ENCODE measurements at places on chromosomes 2 and 18.
A peak's percentile ranks its signal among the peaks of the same experiment; 100 is the strongest.

- peak; percentile 65 for DNase-seq
Measured at GRCh38 chr2:9771481-9772017, 71.7 kb upstream of the TAF1B start.

- peak; percentile 97 for DNase-seq
Measured at GRCh38 chr2:64609227-64609941, 44.3 kb downstream of the SERTAD2 start.

DNA sequence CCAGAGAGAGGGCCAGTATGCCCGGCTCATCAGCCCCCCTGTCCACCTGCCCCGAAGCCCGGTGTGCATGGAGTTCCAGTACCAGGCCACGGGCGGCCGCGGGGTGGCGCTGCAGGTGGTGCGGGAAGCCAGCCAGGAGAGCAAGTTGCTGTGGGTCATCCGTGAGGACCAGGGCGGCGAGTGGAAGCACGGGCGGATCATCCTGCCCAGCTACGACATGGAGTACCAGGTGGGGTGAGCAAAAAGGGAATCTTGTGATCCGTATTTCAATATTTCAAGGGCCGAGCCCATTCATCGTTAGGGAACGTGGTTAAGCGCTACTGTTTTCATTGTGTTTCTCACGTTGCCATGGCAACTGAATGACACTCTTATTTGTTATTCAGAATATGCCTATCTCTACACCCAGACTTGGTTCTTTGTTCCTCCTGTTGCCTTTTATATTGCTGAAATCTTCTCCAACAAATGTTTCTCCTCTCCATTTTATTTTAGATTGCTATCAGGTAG, 81.5 kb downstream of the NRP2 start:
- DNase-seq, result peak; percentile 88

- DNase-seq, result no peak
Measured at GRCh38 chr2:167945660-167946368, 301.6 kb downstream of the STK39 start.

GRCh38 chr2:40451918-40452605, at the start of gene SLC8A1:
Gene SLC8A1, minus strand, starts transcription at chr2:40452090.
- DNase-seq, result peak; percentile 76

GRCh38 chr2:200373973-200374416, 67.5 kb downstream of the SPATS2L start:
- no peak for DNase-seq

DNA sequence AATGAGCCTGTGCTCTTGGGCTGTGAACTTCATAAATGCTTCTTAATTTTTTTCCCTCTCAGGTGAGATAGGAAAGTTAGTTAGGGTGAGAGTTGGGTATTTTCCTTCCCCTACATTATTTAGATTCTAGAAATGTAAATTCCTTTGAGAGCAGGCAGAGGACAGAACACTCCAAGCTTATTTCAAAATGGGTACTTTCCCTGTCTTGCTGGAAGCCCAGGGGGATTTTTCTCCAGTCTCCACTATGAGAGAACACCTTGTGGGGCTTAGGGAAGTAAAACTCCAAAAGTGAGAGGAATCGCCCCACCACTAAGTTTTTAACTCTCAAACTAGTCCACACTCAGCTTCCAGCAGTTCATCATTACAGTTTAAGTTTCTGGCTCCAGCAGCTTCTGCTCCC, 253.2 kb upstream of the CTAGE1 start:
- DNase-seq, result no peak

- DNase-seq, result no peak
Measured at GRCh38 chr2:72127401-72128058, 20.1 kb downstream of the CYP26B1 start.

- DNase-seq, result no peak
Measured at GRCh38 chr2:12217175-12217574, 470.7 kb downstream of the LPIN1 start.

- no peak for DNase-seq
Measured at GRCh38 chr2:1460851-1461418, 47.7 kb downstream of the TPO start.

GRCh38 chr2:163779970-163780597, 44.3 kb upstream of the FIGN start:
- DNase-seq, result peak; percentile 29

- no peak for DNase-seq
Measured at GRCh38 chr18:59549503-59550173, 147.6 kb downstream of the CCBE1 start.

DNA sequence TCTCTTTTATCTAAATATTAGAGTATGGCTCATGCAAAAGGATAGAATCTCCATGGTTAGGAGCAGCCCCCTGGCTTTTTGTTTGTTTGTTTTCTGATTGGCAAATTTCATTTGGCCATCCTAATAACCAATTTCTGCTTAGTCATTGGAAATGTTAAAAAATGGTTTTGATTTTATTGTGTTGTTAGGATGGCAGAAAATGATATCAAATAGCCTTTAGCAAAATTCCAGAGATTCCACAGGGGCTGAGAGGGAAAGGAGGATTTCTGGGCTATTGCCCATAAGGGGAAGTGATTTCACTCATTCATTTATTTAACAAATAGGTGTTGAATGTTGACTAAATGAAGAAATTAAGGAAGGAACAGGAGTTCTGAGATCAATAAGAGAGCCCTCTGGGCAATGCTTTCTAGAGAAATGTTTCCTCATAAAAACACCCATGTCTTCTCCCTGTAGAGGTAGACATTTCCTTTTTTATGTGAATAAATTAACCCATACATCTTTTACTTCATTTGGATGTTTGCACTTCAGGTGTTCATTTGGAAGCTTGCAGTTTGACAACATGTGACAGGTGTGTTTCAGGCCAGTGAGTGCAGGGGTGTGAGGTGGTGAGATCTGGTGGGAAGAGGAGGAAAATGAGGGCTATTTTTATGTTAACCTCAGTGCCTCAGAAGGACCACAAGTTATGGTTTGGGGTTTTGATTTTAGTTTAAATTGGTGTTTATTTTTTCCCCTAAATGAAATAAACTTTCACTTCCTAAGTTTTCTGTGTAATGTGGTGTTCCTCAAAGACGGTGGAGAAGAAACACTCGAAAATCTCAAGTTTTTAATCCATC, 61.7 kb upstream of the EPC2 start:
- no peak for DNase-seq

DNA sequence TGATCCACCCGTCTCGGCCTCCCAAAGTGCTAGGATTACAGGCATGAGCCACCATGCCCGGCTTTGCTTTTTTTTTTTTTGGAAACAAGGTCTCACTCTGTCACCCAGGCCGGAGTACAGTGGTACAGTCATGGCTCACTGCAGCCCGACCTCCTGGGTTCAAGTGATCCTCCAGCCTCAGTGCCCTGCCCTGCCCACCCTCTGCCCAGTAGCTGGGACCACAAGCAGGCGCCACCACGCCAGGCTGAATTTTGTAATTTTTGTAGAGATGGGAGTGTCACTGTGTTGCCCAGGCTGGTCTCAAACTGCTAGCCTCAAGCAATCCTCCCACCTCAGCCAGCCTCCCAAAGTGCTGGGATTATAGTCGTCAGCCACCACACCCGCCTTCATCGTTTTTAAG, 11.6 kb upstream of the PSD4 start:
- no peak for DNase-seq

- no peak for DNase-seq
Measured at GRCh38 chr2:172869861-172870260, 134.2 kb downstream of the RAPGEF4 start.

DNA sequence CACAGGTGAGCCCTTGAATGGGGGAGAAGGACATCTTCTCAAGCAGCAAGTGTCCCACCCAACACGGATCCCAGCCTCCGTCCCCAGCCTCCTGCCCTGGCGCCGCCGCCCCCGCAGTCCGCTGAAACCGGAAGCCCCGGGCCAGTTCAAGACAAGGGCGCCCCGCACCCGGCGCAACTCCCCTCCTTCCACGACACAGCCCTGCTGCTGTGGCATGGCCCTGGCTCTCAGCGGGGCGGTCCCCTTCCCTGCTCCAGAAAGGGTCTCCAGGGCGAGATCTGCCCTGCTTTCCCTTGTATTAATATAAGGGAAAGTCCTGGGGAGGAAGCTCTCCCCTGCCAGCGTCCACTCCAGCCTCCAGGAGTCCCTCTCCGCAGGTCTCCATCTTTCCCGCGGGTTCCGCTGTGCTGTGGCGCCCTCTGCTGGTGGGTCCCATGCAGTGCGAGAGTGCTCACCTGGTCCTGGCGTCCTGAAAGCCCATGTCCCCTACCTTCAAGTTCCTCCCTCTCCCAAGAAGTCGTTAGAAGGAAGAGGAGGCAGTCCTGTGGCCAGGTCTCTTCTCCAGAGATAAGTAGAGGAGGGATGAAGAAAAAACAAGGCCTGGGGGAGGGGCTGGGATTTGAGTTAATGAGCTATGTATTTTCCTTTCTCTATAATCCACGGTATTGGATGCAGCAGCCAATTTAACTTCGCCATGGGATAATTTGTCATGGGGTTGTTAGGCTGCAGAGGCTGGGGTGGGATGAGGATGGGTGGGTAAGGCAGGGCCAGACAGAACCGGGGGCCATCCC, 176.0 kb downstream of the SMAD2 start:
- DNase-seq, result peak; percentile 85

- no peak for DNase-seq
Measured at GRCh38 chr2:190988910-190989309, 25.1 kb downstream of the STAT1 start.

DNA sequence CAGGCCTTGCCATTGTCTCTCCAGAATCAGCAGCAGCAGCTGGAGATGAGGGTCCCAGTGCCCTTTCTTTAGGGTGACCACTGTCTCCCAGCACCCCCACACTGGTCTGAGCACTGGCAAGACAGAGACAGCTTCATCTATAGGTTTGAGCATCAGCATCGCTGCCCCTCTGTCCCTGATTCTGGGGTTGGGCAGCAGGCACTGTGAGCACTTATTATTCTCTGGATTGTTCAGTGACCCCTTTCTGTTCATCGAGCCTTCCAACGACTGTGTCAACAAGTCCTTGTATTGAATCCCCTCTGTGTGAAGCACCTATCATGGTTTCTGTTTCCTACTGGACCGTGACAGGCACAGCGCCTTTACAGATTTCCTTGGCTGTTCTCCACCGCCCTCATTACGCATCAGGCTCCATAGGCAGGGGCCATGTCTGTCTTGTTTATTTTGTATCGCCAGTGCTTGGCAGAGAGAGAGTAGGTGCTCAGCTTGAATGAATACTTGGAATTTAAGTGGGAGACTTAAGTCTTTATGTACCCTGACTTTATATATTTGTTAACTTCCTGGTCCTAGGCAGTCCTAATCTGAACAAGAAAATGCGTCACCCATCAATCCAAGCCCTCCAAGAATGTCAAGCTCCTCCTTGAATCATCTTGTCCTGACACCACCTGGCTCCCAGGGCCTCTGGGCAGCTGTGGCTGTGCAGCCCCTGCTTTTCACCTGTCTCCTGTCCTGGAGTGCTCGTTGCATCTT, 11.4 kb downstream of the MALL start:
- DNase-seq, result no peak

DNA sequence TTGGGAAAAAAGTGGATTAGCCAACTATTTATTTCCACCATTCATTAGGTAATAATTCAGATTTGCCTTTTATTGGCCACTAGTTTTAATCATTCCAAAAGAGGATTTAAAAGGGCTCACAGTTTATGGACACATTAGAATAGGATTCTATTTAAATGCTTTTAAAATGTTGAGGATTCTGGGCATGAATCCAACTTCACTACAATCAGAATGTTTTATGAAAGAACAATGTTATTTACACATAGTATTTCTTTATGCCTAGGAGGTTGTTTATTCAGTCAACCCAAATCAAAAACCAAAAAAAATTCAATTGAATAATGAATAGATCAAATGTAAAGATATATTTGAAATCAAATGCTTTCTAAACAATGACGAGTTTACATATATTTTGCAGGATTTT, 232.2 kb downstream of the GULP1 start:
- DNase-seq, result no peak

DNA sequence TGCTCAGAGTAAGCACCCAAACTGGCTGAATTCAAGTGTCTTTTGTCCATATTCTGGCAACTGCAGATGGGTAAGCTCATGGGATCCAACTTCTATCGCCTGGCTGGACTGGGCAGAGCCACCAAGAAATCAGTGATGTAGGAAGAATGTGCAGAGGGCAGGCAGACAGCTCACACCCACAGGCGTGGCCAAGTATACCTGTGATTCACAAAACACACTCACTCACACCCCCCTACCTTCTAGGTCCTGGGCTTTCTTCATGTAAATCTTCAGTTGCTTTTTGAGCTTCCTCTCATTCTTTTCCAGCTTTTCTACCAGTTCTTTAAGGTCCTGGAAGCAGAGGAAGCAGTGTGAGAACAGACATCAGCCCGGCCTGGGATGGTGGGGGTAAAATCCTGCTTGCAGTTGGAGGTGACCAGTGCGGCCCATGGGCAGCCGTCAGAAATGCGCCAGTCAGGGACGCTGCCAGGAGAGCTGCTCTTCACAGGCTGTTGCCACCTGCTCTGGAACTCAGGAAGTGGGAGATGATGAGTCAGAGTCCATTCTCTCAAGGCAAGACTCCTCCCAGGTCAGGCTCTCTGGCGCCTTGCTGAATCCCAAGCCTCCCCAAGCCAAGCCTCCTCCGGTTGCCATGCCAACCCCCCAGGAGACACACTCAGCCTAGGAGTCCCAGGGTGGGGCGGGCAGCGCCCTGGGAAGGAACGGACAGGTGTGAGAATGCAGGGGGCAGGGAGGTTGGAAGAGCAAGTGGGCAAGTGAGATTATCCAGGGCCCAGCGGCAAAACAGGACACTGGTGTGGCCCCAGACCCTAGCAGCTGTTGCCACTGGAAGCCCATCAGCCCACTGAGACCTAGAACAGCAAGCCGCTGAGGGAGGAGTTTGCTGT, 36.2 kb upstream of the ACAA2 start:
- peak; percentile 87 for DNase-seq

DNA sequence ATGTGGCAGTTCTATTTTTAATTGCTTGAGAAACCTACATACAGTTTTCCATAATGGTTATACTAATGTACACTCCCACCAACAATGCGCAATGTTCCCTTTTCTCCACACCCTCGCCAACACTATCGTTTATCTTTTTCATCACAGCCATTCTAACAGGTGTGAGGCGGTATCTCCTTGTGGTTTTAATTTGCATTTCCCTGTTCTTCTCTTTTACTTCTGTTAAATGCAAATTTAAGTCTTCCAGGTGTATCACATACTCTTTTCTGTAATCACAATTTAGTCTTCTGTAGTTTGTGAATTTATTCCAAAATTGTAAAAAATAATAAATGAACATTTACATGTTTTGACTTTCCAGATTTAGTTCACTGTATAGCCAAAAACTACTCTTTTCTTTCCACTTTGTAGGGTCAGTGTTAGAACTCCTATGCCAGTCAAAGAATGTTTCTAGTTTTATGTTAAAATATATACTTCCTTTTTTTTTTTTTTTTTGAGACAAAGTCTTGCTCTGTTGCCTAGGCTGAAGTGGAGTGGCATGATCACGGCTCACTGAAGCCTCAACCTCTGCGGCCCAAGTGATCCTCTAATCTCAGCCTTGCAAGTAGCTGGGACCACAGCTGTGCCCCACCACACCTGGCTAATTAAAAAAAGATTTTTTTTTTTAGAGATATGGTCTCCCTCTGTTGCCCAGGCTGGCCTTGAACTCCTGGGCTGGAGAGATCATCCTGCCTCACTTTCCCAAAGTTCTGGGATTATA, 15.4 kb upstream of the ACYP2 start:
- DNase-seq, result no peak

DNA sequence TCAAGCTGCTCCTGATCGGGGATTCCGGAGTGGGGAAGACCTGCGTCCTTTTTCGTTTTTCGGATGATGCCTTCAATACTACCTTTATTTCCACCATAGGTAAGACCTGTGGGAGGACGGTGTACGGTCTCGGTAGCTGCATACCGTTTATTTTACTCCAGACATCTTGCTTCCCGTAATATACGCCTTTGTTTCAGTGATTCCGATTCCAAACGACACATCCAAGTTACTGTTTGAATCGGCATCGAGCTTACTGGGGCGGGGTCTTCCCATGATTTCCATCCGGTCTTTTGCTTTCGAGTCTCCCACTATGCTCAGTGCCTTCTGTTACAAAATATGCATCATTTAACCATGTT, 731 bp downstream of the RAB10 start:
- DNase-seq, result peak; percentile 17

Data from iPS-NIHi11 (cell line).